NCI-H1417 treated with DMSO at 0.1 percent for 48 hours (cell line): ENCODE measurements at places on chromosomes 4 and X.

DNA sequence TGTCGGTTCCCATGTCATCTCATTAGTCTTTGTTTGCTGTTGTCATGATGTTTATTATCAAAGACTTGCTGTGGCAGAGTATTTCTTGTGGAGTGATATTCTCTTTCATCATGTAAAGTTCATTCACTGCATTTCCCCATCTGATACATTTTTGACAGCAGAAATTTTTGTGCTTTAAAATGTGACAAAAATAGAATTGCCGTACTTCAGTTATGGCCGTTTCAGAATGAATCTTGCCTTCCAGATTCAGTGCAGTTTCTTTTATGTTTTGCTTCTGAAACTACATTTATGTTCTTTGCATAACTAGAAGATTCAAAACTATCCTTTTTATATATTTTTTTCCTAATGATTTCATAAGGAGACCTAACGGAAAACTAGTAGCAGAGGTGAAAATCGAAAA, 10.0 kb downstream of the CSTF2 start:
- no peak for DNase-seq

- DNase-seq = no peak
Observed at GRCh38 chrX:110419512-110419911, 60.9 kb downstream of the RTL9 start.

GRCh38 chr4:109571494-109571893, 11.4 kb downstream of the MCUB start:
- DNase-seq = no peak

DNA sequence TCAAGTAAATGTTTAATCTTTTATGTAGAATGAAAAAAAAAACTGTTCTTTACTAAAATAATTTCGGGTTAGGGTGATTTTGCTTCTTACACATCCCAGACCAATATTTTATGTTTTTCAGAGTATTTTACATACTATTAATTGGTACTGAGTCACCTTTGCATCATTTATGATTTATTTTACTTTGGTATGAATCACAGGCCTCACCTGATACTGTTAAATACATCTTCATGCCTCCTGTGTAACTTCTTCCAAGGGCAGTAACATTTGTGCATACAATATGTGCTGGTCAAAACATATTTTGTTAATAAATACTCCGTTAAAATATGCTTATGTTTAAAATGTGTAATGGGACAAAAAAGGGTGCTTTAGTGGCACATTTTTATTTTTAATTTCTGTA, 529.6 kb downstream of the ZNF674 start:
- no peak for DNase-seq

DNA sequence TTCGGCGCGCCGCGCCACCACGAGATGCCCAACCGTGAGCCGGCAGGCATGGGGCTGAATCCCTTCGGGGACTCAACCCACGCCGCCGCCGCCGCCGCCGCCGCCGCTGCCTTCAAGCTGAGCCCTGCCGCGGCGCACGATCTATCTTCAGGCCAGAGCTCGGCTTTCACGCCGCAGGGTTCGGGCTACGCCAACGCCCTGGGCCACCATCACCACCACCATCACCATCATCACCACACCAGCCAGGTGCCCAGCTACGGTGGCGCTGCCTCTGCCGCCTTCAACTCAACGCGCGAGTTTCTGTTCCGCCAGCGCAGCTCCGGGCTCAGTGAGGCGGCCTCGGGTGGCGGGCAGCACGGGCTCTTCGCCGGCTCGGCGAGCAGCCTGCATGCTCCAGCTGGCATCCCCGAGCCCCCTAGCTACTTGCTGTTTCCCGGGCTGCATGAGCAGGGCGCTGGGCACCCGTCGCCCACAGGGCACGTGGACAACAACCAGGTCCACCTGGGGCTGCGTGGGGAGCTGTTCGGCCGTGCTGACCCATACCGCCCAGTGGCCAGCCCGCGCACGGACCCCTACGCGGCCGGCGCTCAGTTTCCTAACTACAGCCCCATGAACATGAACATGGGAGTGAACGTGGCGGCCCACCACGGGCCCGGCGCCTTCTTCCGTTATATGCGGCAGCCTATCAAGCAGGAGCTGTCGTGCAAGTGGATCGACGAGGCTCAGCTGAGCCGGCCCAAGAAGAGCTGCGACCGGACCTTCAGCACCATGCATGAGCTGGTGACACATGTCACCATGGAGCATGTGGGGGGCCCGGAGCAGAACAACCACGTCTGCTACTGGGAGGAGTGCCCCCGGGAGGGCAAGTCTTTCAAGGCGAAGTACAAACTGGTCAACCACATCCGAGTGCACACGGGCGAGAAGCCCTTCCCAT, 1.1 kb downstream of the ZIC3 start:
- DNase-seq = no peak

DNA sequence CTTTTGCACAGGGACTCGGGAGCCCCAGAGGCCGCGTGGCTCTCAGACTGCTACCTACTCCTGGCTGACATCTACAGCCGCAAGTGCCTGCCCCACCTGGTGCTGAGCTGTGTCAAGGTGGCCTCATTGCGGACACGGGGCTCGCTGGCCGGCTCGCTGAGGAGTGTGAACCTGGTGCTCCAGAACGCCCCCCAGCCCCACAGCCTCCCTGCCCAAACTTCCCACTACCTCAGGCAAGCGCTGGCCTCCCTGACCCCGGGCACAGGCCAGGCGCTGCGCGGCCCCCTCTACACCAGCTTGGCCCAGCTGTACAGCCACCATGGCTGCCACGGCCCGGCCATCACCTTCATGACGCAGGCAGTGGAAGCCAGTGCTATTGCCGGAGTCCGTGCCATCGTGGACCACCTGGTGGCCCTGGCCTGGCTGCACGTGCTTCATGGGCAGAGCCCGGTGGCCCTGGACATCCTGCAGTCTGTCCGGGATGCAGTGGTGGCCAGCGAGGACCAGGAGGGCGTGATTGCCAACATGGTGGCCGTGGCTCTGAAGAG, 28.8 kb downstream of the SH3TC1 start:
- DNase-seq = no peak

- DNase-seq = no peak
Observed at GRCh38 chr4:118264096-118264495, 88.7 kb downstream of the PRSS12 start.

GRCh38 chrX:47296766-47297365, 64.1 kb downstream of the USP11 start:
- DNase-seq = no peak

DNA sequence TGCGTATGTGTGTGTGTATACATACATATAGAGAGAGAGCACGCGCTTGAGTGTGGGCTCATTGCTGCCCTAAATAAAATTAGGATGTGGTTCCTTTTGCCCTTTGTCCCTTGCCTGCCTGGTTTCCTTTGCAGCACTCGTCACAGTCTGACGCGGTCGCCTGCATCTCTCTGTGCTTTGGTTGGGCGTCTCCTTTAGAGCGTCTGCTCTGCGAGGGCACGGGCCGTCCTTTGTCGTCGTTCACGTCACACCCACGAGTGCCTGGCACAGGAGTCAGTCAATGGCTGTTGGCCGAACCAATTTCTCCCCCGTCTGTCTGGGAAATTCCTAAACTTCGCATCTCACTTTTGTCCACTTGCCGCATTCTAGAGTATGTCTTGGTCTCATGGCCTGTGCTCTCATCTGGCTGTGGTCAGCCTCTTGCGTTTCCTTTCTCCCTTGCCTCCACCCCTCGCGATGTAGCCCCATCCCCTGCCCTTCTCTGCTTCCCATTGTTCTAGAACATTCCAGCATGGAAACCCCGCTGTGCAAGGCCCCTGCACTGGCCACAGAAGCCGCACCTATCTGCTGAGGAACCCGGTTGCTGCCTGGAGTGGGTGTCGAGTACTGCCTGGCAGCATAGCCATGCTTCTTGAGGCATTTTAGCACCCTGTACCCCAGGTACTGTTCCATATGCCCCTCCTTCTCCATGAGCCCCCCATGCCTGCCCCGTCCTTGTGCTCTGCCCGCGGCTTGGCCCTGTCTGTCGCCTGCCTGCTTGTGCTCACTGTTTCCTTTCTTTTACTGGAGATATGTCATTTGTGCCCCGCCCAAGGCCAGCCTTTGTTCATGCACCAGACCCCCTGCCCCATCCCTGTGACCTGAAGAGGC, 8.0 kb downstream of the MAEA start:
- DNase-seq = no peak

DNA sequence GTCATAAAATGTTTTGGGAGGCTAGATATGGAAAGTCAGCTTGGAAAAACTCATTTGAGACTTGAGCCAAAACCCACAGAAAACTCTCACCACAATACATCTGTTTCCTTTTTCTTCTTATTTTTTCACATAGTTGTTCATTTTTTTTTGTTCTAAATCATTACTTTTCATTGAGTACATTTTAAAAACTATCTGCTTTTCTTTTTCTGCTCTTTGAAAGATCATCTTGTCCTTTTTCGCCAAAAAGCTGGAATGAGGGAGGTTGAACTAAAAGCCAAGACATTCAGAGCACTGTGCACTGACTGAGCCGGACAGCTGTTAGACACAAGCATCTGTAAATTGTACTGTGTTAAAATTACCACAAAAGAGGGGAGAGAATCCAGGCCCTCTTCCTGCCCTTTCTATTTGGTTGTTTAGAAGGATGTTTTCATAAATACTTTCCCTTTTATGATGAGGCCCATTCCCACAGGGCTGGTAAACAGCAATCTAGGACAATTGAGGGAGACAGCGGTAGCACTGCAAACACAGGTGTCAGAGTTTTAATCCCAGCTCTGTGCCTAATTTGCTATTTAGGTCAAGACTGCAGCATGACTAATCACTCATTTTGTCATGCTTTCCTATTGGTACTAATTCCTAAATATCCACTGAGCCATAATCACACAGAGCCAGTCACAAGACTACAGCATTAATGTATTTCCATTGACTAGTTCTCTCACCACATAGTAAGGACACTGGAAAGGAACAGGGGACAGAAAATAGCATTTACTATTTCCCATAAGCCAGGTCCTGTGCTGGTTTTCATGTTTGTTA, 7.3 kb upstream of the RNF150 start:
- DNase-seq = peak; percentile 50

DNA sequence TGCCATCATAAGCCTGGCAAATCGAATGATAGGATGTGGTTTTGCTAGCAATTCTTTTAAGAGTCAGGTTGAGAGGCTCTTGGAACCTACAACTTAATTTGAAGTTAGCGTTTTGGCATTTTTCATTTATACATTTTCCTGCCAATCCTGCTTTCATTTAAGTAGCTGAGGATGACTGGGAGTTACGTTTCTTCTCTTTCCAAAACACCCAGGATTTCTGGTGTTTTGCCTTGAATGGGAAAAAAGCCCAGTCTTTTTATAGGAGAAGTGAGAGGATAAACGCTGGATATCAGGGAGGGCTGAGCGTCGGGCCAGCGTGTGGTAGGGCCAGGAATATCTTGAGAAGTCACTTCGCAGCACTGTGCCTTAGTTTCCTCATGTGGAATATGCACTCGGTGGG, 174.2 kb upstream of the HAND2 start:
- DNase-seq = no peak

DNA sequence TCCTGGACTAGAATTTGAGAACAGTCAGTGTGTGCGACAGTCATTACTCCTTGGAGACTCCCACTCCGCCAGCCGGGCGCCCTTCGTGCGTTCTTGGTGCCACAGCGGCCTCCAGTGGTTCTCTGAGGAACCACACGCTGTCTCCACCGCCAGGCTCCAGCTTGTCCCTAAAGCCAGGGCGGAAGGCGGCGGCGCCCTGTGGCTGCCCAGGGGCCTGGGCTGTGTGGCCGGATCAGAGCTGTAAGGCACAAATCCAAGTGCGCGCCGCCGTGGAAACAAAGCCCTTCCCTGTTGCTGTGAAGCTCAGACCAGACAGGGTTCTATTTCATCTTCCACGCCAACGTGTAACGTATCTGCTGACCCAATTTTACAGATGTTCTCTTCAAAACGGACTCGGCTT, 34.2 kb downstream of the IDS start:
- DNase-seq = no peak

DNA sequence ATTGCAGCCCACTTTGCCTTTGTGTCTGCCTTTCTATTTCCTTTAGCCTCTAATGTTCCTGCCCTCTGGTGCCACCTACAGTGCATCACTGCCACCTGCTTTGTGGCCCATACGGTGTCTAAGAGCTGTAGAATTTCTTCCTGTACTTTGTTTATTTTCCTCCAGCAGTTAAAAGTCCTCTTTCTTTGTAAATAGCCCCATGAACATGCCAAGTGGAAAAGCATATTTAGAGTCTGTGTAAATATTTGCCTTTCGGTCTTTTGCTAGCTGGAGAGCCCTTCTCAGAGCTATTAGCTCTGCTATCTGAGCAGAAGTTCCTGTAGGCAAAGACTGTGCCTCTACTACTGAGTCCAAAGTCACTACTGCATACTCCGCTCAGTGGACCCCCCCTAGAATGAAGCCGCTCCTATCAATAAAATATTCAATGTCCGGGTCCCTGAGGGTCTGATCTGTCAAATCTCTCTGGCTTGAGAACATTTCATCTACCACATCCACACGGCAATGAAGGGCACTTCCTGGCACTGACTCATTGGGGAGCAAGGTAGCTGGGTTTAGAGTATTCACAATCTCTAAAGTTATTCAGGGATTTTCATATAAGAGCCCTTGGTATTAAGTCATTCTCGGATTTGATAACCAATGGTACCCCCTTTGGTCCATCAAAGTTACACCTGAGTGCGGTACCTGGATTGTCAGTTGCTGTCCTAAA, 36.3 kb downstream of the SULT1E1 start:
- DNase-seq = no peak
